ENCODE measurements at places on chromosomes 1 and 21.

DNA sequence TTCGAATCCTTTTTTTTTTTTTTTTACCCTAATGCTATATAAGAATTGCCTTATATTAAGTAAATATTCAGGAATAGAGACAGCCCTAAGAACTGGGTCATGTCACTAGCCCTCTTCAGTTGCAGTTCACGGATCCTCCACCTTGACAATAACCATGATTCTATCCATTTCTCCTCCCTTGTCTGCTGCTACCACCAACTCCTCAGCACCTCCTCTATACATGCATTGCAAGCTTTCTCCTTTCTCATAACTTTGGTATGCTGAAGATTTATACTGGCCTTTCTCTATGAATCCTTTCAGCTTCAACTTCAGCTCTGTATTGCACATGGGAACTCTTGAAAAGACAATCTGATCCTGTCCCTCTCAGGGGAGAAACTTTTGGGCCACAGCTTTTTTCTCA is 14.3 kb upstream of the DR1 start:
- DNase-seq: no peak

DNA sequence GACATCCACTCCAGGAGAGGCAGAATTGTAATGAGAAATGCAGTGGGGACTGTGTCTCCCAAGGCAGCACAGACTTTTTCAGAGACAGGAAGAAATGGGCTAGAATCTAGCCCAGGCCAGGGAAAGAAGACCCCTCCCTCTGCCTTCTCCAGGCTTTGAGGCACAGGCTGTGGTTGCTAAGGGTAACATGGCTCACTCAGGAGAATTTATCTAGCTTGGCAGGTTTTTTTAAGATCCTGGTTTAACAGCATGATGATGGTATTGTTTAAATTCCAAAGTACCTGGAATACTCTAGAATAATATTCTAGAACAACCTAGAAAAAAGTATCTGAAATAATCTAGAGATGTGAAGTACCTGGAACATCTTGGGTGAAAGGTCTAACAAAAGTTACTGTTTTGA is 125.6 kb downstream of the URB2 start:
- DNase-seq: no peak

GRCh38 chr1:203751051-203751450 is 13.9 kb upstream of the LAX1 start:
- no peak for DNase-seq

- DNase-seq: no peak
Measured at GRCh38 chr1:6101826-6102531, 56.3 kb downstream of the KCNAB2 start.

- no peak for DNase-seq
Measured at GRCh38 chr21:24832961-24833360, 774.3 kb downstream of the MRPL39 start.

- no peak for DNase-seq
Measured at GRCh38 chr1:228341814-228342626, 64.6 kb downstream of the TRIM11 start.

GRCh38 chr21:37259426-37259825 is 7.7 kb downstream of the VPS26C start:
- no peak for DNase-seq

GRCh38 chr1:174134003-174134659 is 25.2 kb upstream of the RABGAP1L start:
- no peak for DNase-seq

- DNase-seq: no peak
Measured at GRCh38 chr1:53158900-53159299, 16.5 kb upstream of the SLC1A7 start.

GRCh38 chr1:244962130-244962529 is 97.8 kb upstream of the HNRNPU start:
- no peak for DNase-seq

DNA sequence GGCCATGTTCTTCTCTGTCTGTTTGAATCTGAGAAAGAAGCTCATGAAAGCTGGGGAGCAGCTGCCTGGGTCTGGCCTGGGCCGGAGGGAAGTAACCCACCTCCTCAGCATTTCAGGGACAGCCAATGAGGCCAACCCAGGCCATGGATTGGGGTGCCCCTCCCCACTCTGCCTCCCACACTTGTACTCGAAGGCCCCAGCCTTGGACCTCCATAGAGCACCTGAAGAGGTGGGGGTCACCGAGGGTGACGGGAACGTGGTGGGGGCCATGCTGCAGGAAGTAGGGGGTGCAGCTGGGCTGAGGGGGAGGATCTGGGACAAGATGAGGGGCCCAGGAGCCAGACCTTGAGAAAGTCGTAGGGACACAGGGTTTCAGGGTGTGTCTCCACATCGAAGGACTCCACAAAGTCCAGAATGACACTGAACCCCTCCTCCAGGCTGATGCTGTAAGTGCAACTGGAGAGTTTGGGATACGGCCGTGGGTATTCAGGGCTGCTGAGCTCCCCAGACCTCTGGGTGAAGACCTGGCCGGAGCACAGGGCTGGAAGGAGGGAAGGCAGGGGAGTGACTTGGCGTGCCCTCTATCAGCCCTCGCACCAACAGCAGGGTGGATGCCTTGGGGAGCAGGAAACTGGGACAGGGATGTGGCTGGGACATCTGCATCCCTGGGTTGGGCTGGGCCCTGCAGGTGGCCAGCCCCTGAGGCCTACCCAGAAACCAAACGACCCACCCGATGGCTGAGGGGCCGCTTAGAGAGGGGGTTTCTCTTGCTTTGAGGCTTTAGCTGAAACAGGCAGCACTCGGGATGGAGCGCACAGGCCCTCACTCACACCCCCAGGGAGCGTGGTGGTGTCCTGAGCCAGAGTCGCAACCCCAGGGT is 3.8 kb downstream of the MASP2 start:
- DNase-seq: no peak

GRCh38 chr1:26856181-26856580 is 6.8 kb upstream of the SFN start:
- DNase-seq: no peak

GRCh38 chr1:170326186-170326585 is 180.4 kb downstream of the NTMT2 start:
- no peak for DNase-seq

- DNase-seq: no peak
Measured at GRCh38 chr1:53599481-53599880, 139.5 kb downstream of the GLIS1 start.

- no peak for DNase-seq
Measured at GRCh38 chr1:229170274-229170673, 100.6 kb upstream of the RAB4A start.

DNA sequence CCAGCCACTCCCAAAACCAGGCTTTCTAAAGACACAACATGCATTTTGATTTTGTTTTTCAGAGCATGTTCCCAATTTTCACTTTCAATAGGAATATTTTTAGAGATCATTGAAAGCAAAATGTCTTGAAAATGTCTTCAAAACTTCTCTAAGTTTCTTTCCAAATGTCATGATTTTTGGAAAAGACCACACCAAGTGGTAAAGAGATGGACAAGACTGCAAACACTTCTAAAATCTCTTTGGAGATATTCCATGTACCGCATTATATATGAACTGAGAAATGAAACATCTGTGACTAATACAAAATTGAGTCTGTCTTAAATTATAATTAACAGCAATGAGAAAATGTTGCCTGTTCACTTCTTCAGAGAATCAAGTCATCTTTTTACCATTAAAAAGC is 418.0 kb upstream of the PKN2 start:
- DNase-seq: no peak

- no peak for DNase-seq
Measured at GRCh38 chr1:183891158-183891856, 86.4 kb downstream of the RGL1 start.

DNA sequence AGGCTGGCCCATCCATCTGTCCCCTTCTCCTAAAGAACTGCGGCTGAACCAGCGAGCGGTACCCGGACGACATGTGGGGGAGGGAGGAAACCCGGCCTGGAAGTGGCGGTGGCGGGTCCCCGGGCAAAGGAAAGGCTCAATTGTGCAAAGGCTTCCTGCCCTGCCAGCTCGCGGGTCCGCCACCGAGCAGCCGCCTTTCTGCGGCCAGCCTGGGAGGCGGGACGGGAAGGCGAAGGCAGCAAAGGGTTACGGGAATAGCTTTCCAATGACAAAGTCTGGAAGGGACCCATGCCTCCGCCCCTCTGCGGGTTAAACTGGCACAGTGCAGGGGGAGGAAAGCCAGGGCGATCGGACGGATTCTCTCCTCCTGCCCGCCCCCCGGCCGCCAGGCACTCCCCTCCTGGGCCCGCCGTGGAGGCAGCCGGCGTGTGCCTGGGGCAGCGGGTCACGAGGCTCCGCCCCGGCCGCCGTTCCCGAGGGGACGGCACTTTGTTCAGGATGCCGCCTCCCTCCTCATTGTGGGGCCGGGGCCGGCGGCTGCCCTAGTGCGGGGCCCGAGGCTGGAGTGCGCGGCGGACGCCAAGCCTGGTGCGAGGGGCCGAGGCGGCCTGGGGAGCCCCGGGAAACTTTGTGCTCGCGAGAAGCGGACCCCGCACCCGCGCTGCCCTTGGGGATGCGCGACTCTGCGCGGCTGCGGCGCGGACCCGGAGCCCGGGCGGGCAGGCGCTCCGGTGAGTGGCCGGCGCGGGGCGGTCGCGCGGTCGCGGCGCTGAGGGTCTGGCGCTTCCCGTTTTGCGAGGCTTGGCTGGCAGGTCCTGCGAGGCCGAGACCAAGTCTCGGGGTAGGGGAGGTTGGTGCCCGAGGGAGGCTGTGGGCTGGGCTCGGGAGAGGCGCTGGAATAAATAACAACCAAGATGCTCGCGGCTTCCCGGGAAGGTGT is at the start of gene NAV1:
Gene NAV1 (plus strand): TSS at position 516 of the 940 bp plus-strand sequence. CDS start 83,758 bp downstream, outside the sequence.
- DNase-seq: no peak

DNA sequence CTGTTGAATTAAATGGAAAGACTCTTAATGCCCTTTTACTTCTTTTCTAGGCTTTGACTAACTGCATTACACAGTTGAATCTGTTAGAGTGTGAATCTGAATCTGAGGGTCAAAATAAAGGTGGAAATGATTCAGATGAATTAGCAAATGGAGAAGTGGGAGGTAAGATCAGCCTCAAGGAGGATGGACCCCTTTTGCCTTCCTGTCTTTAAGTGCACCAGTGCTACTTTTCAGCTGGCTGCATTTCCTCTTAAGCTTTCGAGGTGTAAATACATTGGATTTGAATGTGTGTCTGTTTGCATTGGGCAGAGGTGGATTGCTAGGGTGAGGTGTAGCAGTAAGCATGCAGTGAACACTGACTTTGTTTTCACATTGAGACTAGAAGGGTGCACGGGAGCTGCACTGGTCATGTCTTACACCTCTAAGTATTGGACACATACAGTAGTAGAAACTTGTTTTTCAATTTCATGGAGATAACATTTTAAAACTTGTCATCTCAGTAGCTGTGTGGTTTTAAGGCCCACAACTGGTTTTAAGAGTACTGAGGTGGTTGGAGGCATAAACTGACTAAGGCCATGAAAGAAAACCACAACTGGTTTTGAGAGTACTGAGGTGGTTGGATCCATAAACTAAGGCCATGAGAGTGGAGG is 35.4 kb downstream of the MIA3 start:
- DNase-seq: no peak

DNA sequence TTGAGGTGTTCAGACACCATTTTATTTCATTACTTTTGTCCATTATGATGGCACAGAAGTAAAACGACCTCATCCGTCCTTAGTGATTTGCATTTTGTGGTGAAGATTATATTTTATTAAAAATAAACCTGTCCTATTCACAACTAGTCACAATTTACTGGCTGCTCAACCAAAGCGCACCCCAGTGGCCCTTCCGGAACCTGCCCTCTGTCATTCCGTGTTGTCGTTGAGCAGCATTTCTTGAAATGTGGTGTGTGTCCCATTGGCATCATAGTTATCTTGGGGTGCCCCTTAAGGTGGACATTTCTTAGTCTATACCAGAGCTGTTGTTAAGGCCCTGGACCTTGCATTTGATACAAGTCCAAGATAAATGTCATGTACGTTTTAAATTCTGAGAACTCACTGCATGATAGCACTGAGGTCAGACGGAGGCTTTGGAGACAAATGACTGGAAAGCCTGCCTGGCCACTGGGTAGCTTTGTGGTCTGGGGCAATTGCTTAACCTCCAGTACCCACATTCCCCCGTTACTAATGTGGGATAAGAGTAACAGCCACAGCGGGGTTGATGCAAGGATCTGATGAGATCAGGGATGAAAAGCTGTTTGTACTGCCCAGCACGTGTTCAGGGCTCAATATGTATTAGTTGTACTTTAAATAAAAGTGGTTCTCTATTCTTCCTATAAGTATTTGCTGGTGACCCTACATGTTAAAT is 36.2 kb downstream of the BACH1 start:
- no peak for DNase-seq

DNA sequence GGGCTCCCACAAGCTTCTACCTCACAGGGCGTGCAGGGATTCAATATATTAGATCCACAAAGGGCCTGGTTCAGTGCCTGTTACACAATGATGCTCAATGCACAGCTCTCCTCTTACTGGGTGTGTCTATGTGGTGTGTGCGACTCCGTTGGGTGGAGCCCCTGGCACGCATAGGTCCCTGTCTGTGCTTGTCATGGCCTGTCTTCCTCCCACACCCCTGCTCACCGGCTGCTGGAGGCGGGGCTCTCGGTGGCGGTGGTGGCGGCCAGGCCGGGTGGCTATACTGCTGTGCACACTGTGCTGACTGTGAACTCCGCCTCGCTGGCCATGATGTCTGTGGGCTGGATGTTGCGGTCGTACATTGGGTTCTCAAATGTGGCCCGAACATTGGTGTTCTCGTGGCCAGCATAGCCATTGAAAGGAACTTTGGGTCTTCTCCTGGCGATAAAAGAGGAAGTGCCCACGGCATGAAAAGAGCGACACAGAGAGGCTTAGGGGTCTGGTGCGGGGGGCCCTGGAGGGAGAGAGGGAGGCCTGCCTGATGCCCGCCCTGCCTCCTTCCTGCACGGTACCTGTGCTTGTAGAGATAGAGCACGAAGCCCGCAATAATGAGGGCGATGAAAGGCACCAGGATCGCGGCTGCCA is 46.9 kb downstream of the ZSCAN20 start:
- peak; percentile 37 for DNase-seq

- no peak for DNase-seq
Measured at GRCh38 chr1:221756830-221757551, 15.1 kb upstream of the DUSP10 start.

All from K562 (cell line).